HepG2 (cell line): ENCODE measurements at places on chromosomes 7 and 10.

DNA sequence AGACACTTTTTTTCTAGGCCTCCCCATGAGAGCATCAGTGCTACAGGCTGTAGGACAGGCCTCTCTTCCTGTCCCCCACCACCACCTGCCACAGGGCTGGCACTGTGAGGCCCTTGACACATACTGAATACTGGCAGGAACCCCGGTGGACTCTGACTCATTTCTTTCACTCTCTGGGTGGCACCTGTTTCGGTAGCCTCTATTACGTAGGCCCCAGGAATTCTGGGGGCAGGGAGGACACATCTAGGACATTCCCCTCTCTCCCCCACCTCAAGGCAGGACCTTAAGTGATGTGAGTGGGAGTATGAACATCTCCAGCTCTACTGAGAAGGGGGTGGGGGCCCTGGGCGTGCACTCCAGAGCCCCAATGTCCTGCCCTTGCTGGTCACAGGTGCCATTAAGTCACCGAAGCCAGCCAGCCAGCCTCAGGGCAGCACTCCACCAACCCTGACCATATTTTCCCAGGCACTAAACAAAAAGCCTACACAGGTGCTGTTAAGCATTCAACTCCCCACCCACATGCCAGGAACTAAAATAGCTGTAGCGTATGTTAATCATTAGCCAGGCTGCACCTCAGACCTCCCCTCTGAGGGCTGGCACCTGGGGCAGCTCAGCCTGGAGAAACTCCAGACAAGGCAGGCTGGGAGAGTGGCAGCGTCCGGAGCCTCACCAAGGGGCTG is 8.9 kb downstream of the ANXA11 start:
- peak; percentile 90 for DNase-seq

- DNase-seq = no peak
These were observed 27.1 kb upstream of the KCNMA1 start for GRCh38 chr10:77664696-77665095.

GRCh38 chr7:46881507-46882127 is 700.3 kb downstream of the TNS3 start:
- no peak for DNase-seq

- DNase-seq = no peak
These were observed 21.0 kb downstream of the OPTN start for GRCh38 chr10:13120786-13121499.

DNA sequence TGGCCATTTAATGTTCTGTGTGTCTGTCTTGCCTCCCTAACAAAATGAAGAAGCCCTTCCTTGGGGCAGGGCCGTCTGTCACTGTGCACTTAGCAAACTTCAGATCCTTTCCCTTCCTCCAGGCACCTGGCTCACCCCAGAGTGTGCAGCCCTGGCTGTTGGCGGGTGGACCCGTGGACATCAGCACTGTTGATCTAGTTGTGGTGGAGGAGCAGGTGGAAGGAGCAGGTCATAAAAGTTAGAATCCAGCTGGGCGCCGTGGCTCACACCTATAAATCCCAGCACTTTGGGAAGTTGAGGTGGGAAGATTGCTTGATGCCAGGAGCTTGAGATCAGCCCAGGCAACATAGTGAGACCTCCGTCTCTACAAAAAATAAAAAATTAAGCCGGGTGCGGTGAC is 12.7 kb downstream of the RAB19 start:
- no peak for DNase-seq

DNA sequence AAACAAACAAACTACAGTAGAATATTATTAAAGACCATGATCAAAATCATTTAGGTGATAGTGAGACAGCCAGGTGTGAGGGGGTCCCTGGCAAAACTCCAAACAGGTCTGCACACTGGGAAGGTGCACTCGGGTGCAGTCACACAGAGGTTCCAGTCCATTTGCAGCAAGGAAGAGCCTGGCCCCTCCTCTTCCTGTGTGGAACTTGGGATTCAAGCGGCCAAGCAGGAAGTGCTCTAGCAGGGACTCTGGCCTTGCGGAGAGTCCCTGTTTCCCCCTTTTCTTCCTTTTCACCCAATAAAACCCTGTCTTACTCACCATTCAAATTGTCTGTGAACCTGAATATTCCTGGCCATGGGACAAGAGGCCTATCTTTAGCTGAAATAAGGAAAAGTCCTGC is 181.8 kb downstream of the LRRTM3 start:
- no peak for DNase-seq

GRCh38 chr10:12960941-12961340 is 40.6 kb downstream of the CCDC3 start:
- DNase-seq = no peak

GRCh38 chr7:20562461-20562860 is 53.0 kb upstream of the ABCB5 start:
- DNase-seq = no peak

- DNase-seq = no peak
These were observed 37.1 kb downstream of the COL13A1 start for GRCh38 chr10:69838853-69839252.

DNA sequence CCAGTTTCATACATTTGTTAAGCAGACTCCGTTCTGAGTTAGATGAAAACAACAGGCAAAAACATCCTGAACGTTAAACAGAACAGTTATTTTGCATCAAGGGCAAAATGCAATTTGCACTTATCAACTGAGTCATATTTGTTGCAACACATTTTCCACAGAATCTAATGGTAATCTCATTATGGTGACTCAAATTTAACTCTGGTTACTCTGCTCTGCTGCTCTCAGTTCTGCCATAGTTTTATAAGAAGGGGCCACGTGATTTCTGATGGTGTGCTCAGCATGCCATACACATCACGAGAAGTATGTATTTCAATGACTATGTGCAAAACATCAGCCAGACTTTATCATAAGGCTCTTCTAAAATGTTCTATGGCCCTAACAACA is 148.8 kb downstream of the CHCHD3 start:
- DNase-seq = no peak

DNA sequence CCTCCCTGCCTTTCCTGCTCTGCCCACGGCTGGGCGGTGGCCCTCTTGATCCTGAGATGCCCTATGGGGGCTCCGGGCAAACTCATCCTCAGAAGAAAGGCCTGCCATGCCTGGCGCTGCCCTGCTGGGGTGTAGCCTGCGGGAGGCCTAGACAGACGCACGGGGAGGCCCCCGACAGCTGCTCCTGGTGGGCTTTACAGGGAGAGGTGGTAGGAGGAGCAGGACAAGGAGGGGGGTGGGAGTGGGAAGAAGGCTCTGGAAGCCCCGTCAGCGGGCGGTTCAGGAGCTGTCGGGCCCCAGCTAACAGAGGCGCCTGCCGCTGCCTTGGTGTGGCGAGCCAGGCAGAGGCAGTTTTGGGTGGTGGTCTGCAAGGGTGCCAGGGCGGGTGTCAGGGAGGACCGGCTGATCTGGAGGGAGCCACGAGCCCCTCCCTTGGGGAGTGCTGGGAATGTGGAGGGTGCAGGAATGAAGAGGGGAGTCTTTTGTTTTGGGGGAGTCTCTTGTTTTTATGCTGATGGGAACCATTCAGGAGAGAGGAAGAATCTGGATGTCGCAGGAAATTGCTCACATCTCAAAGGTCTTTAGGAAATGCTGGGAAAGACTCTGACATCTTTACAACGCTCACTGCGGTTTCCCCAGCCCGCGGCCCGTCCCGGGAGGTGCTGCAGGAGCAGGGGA is 63.5 kb downstream of the CFAP46 start:
- DNase-seq = no peak

- DNase-seq = no peak
These were observed 51.0 kb upstream of the ELN start for GRCh38 chr7:73976761-73977618.

GRCh38 chr10:97571622-97572021 is 957 bp upstream of the ANKRD2 start:
- no peak for DNase-seq

DNA sequence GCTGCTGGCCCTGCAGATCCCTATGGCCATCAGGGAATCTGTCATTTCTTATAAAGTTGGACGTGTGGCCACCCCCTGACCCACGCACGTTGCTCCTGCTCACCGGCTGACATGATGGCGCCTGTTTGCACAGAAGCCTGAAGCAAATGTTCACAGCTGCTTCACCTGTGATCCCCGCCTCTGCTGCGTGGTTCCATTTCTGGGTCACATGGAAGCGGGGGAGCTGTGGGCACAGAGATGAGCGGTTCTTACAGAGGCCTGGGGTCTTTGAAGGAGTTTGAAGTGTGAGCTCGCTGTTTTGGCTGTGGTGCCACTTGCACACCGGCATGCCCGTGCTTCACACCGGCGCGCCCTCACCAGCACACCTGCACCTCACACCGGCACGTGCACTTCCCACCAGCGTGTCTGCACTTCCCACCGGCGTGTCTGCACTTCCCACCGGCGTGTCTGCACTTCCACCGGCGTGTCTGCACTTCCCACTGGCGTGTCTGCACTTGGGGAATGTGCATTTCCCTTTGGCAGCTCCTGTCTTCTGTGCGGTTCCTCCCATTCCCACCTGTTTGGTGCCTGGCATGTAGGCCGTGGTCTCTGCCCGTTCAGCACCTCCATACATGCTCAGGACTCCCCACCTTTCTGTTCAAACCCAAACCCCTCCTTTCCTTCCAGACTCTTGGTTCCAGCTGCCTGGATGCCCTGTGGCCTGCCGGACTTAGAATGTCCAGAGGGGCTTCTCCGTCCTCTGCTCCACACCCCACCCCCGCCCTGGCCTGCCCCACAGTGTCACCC is 86.7 kb downstream of the INPP5A start:
- DNase-seq = no peak

- no peak for DNase-seq
These were observed 5.0 kb downstream of the SPRN start for GRCh38 chr10:133419211-133419950.

- no peak for DNase-seq
These were observed 23.2 kb upstream of the C1GALT1 start for GRCh38 chr7:7159063-7159658.

DNA sequence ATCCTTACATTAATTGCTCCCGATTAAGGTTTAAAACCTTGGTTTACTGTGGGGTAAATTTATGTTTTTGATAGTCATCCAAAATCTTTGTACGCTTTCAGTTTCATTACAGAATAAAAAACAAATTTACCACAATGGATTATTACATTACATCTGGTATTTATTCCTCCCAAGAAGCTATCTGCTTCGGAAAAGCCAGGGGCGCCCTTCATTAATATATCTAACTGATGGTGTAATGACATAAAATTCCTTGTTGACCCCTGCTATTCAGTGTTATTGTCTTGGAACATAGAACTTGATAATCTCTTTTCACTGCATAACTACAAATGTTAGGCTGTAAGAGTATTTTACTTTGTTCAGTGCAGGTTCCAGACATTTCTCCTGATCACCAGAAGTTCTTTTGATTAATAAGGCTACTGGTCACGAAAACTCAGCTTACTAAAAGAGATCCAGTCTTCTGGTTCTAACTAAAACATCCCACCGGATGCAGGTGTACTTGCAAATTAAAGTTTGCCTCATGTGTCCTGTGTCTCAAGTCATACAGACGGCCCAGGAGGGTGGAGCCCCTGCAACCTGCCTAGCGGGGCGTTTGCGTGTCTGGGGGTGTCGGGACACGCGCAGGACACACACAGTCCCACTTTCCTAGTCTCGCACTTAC is 581 bp upstream of the GLCCI1 start:
- DNase-seq = no peak

- no peak for DNase-seq
These were observed 20.0 kb upstream of the SDK1 start for GRCh38 chr7:3280946-3281656.

DNA sequence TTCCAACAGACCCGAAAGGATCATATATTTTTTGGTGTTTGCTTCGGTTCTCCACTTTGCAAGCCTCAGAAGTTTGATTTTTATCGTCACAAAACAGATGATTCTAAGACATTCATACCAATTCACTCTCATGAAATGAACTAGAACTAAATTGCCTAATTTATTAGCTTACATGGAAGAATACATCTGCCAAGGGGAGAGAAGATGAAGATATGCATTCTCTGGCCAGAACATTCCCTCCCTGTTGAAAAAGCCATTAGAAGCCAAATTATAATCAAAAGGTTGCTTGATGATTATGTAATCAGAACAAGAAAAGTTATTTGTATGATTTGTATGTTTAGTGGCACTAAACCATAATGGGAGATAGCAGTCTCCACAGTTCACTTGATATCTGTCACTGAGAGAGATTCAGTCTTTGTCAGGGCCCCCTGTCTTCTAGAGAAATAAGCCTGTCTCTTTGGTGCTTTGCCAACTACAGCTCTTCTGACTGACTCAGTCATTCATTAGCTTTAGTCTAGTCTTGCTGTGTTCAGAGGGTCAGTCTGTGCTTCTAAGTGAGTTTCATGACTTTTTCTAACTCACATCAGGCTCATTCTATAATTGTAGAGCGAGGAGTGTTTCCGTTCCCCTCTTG is 95.3 kb upstream of the GNAI1 start:
- DNase-seq = no peak

- no peak for DNase-seq
These were observed 20.1 kb upstream of the SMNDC1 start for GRCh38 chr10:110324805-110325280.

GRCh38 chr10:84948644-84949043 is 620.3 kb downstream of the CCSER2 start:
- DNase-seq = no peak

GRCh38 chr10:100043796-100044195 is 34.0 kb upstream of the DNMBP start:
- DNase-seq = no peak

- no peak for DNase-seq
These were observed 168.5 kb downstream of the TEX36 start for GRCh38 chr10:125514206-125515162.

DNA sequence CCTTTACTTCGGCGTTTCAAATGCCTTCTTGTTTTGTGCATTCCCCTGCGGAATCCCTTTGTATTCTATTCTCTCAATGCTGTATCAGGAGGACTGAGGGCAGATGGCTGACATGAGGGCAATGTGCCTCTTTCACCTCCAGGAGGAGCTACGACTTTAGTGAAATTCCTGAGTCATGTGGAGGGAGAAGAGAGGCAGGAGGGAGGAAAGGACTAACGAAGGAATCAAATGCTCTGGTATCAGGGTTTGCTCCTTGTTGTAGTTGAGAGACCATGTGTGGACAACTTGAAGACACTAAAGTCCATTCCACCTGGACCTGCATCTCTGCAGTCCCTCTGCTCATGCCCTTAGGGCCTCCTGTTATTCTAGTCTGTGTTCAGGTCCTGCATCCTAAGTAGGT is 40.2 kb upstream of the PRSS58 start:
- DNase-seq = peak; percentile 9

GRCh38 chr10:4033341-4033896 is 248.4 kb upstream of the KLF6 start:
- DNase-seq = no peak
